ENCODE measurements at places on chromosomes 4 and X.

DNA sequence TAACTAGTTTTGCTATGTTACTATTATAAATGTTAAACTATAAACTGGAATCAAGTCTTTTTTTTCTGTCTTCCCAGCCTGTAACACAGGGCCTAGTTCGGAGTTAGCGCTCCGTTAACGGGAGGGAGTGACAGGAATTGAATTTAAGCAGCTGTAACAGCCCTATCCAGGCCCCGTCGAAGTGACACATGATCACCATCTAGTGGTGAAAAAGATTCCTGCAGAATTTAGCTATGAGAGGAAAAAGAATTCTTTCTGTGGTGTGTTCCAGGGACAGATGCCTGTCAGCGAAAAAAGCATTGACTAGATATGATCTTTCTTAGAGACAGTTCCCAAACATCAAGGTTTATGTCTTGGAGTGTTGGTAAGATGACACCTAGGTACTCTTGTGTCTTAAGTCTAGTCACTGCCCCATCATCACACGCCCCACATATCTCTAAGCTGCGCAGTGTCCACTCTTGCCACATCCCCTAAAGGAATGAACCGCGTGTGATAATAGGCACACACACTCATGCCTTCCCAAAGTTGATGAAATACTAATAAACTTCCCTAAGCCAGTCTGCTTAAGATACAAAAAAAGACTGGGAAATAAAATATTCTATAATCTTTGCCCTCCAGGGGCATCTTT lies 2.1 kb downstream of the GAB3 start:
- DNase-seq = peak; percentile 37

- no peak for DNase-seq
These were observed 1566.9 kb downstream of the STIM2 start for GRCh38 chr4:28427306-28428085.

DNA sequence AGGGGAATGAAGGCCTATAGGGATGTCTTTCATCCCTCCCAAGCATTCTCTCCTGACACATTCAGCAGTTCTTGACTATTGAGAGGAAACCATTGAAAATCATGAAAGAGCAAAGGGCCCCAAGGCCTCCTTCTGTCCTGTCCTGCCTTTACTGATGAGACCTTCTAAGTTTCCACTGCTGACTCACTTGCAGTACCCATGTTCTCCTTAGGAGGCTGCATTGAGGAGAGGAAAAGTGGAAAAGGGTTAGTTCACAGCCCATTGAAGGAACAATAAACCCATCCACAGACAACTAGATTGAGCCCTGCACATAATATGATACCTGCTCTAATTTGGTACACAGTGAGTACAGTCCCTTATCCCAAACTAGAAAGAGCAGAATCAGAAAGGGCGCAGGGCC lies 115.1 kb upstream of the PNPLA4 start:
- no peak for DNase-seq

DNA sequence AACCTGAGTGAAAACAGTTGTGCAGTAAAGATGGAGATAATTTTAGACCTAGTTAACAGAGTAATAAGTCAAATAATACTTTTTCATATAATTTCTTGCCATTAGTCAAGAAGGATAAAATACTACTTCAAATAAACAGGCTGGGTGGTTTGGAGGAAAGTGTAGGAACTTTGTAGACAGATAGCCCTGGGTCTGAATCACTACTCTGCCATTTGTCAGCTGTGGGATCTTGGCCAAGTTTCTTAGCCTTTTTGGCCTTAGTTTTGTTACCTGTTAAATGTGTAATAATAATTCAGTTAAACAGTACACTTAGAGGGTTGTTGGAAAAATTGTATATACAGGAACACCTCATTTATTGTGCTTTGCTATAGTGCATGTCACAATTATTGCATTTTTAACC lies 163.7 kb downstream of the NPNT start:
- no peak for DNase-seq

DNA sequence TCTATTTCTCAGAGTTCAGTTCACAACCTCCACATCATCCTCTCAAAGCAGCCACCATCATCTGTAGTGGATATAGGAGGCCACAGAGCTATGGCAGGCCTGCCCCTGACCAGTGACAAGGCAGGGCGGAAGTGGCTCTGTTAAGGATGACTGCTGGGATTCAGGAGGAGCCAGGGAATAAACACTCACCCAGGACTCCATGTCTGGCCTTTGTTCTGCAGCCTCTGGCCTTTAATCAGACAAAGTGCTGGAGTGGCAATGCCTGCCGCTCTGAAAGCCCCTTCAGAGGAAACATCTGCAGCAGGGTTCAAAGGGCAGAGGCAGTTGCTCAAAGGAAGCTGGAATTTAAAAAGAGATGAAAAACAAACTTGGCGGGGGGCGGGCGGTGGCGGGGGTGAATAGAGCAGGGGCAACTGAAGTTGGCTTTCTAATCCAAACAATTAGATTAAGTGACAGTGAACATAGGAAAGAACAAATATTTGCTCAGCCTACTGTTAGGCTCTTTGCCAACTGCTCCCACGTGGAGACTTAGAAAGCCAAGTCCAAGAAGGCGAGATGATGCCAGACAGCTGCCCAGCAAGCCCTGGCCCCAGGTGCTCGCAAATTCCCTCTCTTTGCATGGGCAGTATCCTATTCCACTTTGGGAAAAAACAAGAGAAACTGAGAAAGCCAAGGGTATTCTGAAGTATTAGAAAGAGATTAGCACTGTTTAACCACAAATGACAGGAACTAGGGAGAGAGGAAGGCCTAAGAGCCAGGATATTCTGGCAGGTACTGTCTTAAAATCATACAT lies 5.5 kb downstream of the MPP1 start:
- DNase-seq = no peak

- DNase-seq = no peak
These were observed 388.9 kb downstream of the SPRY1 start for GRCh38 chr4:123785538-123785937.

GRCh38 chr4:110869114-110869513 lies 246.2 kb upstream of the PITX2 start:
- DNase-seq = no peak

DNA sequence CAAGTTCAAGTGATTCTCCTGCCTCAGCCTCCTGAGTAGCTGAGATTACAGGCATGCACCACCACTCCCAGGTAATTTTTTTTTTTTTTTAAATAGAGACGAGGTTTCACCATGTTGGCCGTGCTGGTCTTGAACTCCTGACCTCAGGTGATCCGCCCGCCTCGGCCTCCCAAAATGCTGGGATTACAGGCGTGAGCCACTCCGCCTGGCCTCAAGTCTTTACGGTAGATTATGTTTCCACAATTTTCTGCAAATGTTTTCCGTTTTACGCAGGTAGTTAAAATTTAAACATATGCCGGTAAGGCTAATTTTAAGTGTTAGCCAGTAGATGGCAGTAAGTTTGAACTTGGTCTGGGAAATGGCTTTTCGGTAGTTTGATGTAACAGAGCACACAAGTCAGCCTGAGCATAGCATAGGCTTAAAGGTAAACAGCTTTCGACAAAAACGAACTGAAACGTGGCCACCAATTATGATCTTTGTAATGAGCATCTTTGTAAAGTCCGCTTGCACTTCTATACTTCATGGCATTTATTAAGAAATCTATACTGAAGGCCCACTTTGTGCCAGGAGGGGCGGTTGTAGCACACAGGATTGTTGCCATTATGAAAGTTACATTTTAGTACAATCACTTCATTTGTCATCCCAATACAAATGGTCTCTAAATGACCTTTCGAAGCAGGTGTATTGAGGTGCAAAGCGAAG lies 31.1 kb downstream of the CCKAR start:
- peak; percentile 65 for DNase-seq

DNA sequence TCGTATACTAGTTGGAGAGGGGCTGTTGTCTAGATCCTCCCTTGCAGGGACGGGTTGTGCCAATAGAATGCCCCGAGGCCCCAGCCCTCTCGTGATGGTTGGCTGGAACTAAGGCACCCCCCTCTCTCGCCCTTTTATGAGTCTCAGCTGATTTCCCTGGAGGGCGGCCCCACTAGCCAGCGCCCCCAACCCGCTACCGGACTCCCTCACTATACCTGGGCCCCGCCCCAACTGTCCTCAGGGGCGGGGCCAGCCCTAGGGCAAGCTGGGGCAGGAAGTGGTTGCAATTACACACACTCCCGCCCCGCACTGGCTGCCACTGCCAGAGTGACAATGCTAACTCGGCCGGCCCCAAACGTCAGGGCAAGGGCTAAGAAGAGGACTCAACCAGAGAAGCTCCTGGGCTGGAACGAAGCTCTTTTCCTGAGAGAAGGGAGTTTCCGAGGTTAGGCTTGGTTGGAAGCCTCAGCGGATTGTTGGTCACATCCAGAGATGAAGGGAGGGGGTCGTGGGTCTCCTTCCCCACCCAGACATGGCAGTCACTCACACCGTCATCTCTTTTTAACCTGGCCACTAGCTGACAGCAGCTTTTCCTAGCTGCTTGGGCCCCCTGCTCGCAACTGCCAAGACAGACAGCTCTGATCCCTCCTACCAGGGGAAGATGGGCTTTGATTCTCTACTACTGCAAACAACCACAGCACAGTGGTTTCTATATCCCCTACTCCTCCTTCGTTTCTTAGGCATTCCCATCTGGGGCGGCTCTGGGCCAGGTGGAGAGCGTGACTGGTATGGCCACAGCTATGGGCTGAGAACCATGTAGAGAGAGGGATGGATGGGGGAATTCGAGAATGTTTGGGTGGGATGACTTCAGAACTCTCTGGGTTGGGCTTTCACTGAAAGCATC lies 21.0 kb upstream of the BCORL1 start:
- peak; percentile 73 for DNase-seq

DNA sequence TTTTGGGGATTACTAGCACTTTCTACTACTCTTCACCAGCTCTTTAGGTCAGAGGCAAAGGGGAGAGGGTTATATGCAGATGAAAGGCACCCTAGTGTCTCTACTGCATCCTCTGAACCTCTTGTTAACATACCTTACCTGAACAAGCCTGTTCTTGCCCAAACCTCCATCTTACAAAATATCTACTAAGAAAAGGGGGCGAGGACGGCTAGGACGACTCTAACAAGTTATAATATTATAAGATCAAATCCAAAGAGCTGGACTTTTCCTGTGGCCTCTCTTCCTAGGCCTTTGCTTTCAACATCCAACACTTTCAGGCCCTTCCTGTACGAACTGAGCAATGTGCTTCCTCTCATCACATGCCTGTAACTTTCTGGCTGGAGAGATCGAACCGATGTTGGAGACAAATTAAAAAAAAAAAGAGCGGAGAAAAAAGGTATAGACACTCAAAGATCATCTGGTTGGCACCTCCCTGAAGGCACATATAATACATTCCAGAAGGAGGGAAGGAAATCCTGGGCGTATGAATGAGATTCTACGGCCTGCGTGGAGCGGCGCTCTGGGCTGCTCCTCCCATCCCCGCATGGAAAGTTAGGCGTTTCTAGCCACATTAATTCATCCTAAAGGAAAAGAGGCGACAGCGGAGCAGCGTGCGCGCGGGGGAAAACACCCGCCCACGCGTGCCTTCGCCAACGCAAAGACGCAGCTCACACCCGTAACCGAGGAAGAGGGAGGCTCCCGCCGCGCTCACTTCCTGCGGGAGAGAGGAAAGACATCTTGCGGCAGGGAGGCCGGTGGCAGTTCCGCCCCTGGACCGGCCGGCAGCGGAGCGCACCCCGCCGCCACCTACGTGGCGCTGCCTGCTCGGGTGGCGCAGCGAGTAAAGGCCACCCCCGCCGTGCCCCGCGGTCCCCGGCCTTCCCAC lies 808 bp downstream of the PRDM5 start:
- DNase-seq = no peak

GRCh38 chrX:119008110-119008744 lies 33.8 kb downstream of the LONRF3 start:
- DNase-seq = peak; percentile 13

DNA sequence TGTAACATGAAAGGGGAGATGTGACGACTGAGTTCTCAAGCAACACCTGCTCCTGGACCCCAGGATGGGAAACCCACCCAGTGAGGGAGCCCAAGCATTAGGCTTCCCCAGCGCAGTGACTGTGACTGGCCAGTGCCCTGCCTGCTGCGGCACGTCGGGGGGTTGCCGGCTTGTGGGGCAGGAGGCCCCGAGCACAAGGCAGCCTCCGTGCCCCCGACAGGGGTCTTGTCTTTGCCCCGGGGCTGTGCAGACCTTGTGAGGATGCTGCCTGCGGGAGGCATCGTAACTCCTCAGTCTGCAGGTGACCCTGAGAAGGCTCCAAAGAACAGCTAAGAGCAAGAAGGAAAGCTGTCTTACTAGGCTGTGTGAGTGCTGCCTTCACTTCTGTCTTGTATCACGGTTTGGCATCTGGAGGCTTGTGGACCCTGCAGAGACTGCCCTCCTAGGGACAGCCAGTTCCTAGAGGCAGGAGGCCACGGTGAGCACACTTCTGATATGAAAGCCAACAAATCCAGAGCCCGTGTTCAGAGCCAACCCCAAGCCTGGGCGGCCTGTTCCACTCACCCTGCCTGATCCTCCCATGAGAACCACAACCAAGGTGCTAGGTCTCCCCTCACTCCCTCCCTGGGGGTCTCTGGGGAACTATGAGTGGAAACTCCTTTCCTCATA lies 47.7 kb downstream of the FGFRL1 start:
- no peak for DNase-seq

- DNase-seq = no peak
These were observed 21.4 kb upstream of the ANXA10 start for GRCh38 chr4:168070903-168071302.

- DNase-seq = no peak
These were observed 86.1 kb downstream of the SH3RF1 start for GRCh38 chr4:169184686-169185085.

- DNase-seq = no peak
These were observed 27.9 kb downstream of the GRK4 start for GRCh38 chr4:2991243-2991642.

GRCh38 chr4:153119626-153120025 lies 84.6 kb upstream of the TRIM2 start:
- no peak for DNase-seq

GRCh38 chr4:60724623-60725022 lies 475.5 kb upstream of the ADGRL3 start:
- no peak for DNase-seq

GRCh38 chrX:82711457-82711856 lies 796.6 kb upstream of the POU3F4 start:
- no peak for DNase-seq

- no peak for DNase-seq
These were observed 5.2 kb downstream of the SPIN2A start for GRCh38 chrX:57132046-57132445.

GRCh38 chr4:173074501-173074946 lies 94.1 kb upstream of the GALNT7 start:
- no peak for DNase-seq

DNA sequence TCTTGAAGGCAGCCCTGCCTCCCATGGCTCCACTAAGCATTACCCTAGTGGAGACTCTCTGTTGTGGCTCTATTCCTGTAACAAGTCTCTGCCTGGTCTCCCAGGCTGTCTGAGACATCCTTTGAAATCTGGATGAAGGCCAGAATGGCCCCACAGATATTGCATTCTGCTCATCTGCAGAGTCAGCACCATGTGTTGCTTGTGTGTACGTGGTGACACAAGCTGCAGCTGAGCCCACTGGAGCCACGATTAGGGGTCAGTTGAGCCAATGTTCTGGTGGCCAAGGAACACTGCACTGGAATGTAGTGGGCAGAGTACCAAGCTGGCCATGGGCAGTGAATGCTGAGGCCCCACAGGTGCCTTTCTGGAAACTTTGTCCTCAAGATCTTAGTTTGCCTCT lies 29.2 kb downstream of the GRID2 start:
- DNase-seq = no peak
